Upper lobe of left lung (tissue), 6 donors: ENCODE measurements at places on chromosomes 5 and 9.

- no peak for DNase-seq
Observed at GRCh38 chr5:78573318-78573717, 75.3 kb downstream of the LHFPL2 start.

- DNase-seq = no peak
Observed at GRCh38 chr5:134451936-134452505, 40.3 kb upstream of the CDKN2AIPNL start.

- no peak for DNase-seq
Observed at GRCh38 chr5:156481741-156482140, 154.8 kb downstream of the SGCD start.

DNA sequence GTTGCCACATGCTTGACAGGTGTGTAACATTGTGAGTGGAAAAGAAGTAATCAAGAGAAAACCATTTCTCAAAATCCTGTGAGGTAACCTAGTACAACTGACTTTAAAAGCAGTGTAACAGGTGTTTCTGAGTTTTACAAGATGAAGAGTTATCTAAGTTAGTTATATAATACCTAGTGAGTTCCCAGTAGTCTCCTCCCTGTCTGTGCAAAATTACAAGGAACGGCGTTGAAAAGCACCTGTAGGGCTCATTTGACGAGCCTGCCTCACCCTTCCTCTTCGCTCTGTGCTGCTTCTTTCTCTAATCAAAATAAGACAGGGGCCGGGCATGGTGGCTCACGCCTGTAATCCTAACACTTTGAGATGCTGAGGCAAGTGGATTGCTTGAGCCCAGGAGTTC, 132.9 kb upstream of the SLC30A5 start:
- no peak for DNase-seq

GRCh38 chr5:56415356-56415765, 182.2 kb upstream of the ANKRD55 start:
- peak; percentile 81 for DNase-seq
